Testis (tissue), 5 donors: ENCODE measurements at places on chromosomes 12 and 14. TPM values are rescaled to one million over a fixed set of nuclear protein-coding genes. Genes with fewer than 3 reads are reported as not detected.

Gene DYRK4
- 91.2 TPM for total RNA-seq

Gene DCN
- 144 TPM for total RNA-seq

DNA sequence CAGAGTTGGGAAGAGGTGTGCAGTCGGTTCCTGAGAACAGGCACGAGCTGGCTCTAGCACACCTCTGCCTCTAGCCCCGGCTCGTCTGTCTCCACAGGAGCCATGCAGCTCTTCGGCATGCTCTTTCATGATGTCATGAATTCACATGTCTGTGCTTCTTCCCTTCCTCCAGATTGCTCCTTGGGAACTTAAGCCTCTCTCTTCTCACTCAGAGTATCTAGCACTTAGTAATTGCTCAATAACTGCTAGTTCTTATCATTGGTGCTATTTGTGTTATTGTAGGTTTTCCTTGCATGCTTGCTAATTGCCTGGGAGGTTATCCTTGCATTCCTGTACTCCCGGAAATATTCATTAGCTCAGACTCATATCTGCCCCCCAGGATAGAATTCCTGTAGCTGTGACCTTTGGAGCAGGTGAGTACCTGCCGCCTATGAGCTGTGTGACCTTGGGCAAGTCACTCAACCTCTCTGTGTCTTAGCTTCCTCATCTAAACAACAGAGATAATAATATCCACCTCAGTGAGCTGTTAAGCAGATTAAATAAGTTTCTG lies 19.5 kb downstream of the FAM181A start:
- DNase-seq = no peak

- no peak for DNase-seq
Measured at GRCh38 chr14:22646570-22647254, 2.6 kb upstream of the OR6J1 start.

DNA sequence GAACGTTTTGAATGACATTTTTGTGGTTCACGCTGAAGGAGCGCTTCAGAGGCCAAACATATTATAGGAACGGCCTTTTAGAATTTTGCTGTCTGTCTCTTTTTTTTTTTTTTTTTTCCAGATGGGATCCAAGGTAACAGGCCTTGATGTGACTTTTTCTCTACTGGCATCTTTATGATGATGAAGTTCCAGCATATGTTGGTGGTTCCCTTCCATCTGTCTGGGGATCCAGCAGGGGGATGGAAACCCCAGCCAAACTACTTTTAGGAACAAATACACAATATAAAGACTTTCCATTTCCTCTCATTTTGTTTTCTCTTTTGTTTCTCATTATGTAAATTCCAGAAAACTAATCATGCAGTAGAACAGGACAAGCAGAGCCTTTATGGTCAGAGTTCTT lies 239.3 kb upstream of the PRICKLE1 start:
- no peak for DNase-seq
